ELR (cell line): ENCODE measurements at places on chromosomes 3 and 15.

- DNase-seq = no peak
Observed at GRCh38 chr3:139477710-139478640, 1.7 kb upstream of the RBP2 start.

- DNase-seq = no peak
Observed at GRCh38 chr15:96150254-96150653, 180.2 kb upstream of the NR2F2 start.

DNA sequence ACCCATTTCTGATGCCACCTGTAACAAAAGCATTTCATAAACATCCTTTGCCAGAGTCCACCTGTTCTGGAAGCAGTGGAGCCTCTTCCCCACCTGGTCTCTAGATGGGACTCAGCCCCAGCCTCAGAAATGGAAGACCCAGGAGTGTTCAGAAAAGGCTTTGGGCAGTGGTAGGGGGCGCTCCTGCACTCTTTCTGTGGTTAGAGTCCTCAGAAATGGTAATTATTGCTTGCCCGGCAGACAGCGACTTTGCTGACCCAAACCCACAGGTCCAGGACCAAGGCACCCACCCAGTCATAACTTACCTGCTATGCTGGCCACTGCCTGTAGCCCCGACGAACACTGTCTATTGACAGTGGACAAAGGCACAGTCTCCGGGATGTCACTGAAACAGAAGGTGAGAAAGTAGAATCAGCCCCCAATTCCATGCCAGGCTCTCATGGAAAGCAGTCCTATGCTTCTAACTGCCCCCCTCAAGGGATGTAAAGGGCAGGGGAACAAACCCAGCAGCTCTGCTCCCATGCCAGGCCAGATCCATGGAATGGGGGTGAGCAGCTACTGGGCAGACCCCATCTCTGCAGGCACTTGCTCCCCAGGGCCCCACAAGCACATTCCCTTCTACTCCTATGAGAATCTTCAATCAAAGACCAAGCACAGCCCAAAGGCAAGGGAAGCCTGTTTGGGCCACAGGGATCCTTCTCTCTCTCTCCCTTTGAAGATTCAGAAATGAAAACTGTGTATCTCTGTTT lies 5.1 kb downstream of the ACAA1 start:
- DNase-seq = peak; percentile 58

DNA sequence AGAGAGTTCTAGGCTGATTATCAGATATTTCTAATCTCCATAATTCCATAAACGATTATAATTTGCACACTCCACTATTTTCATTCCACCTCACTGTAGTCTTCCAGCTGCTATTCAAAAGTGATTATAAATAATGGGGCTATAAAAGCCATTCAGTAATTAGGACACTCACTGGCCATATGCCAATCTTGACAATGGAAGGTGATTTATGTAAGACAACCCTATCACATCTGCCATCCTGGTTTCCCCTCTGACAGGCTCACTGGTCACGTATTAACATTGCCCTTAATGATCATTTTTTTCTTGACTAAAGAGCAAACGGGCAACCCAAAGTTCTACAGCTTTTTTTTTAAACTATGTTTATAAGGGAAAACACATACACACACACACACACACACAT lies 402.4 kb downstream of the MAGI1 start:
- no peak for DNase-seq

- no peak for DNase-seq
Observed at GRCh38 chr3:175792245-175792644, 933.1 kb downstream of the NAALADL2 start.

DNA sequence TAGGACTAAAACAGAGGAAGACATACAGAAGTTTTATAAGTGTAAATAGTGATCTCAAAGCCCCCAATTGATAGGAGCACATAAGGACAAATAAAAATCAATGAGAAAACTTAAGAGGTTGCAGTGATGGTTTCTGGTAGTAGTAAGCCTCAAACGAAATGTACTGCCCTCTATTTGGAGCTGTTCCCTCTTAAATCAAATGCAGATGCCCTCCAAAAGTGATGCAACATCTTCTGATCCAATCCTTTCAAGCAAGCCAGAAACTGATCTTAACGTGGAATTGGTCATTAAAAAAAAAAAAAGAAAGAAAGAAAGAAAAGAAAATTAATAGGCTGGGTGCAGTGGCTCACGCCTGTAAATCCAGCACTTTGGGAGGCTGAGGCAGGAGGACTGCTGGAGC lies 259.3 kb downstream of the ZBTB20 start:
- DNase-seq = no peak

DNA sequence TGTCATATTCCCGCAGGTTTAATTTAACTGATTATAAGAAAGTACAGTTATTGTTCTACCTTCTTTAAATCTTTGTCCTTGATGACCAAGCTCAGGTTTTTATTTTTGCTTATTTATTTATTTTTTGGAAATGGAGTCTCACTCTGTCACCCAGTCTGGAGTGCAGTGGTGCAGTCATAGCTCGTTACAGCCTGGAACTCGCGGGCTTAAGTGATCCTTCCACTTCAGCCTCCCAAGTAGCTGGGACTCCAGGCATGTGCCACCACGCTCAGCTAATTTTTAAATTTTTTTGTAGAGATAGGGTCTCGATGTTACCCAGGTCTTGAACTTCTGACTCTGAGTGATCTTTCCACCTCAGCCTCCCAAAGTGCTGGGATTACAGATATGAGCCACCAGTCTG lies 8.9 kb downstream of the USP3 start:
- DNase-seq = no peak

- no peak for DNase-seq
Observed at GRCh38 chr15:68412218-68412617, 19.7 kb downstream of the ITGA11 start.

- DNase-seq = peak; percentile 63
Observed at GRCh38 chr15:87827131-87827530, 429.4 kb downstream of the NTRK3 start.

DNA sequence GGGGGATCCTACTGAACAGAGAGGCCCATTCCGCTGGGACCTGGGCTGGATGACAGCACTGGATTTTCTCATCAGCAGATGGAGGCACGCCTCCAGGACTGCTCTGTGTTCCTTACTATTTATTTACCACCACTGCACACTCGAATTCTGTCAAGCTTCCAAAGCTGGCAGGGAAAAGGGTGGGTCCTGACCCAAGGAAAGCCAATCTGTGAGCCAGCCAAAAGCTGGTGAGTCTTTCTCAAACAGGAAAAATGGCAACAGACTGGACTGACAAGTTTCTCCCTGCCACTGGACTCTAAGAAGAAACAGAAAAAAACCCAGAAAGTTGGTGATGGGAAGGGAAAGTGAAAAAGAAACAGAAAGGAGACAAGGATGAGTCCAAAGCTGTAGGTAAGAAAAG lies 37.8 kb downstream of the CD47 start:
- peak; percentile 0 for DNase-seq

DNA sequence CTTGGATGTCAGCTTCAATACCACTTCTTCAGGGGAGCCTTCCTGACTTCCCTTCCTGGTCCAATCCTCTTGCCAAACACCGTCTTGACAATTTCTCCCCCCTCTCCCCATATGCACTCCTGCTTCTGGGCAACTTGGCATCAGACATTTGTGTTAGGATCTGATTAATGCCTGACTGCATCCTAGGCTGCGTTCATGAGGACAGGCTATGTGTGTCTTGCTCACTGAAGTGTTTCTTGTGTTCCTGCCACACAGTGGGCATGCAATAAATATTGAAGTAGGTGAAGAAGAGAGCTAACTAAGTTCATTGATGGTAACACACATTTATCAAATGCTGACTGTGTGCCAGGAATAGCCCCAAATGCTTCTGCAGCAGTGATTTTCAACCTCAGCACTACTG lies 36.4 kb upstream of the WNT5A start:
- no peak for DNase-seq

DNA sequence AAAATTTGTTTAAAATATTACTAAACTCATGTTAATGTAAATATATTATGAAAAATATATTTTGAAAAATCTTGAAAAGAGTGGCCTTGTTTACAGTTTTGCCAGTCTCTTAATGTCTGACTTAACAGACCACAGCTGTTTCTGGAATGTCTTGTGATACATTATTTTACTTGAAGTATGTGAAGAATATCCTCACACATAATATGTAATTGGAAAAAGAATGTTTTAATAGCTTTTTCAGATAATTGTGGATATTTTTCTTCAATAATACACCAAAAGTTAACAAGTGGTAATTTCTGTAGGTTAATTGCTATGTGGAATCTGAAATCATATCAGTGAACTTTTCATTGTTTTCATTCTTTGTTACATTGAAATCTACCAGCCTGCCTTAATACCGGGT lies 101.3 kb downstream of the UBE2E2 start:
- DNase-seq = no peak

DNA sequence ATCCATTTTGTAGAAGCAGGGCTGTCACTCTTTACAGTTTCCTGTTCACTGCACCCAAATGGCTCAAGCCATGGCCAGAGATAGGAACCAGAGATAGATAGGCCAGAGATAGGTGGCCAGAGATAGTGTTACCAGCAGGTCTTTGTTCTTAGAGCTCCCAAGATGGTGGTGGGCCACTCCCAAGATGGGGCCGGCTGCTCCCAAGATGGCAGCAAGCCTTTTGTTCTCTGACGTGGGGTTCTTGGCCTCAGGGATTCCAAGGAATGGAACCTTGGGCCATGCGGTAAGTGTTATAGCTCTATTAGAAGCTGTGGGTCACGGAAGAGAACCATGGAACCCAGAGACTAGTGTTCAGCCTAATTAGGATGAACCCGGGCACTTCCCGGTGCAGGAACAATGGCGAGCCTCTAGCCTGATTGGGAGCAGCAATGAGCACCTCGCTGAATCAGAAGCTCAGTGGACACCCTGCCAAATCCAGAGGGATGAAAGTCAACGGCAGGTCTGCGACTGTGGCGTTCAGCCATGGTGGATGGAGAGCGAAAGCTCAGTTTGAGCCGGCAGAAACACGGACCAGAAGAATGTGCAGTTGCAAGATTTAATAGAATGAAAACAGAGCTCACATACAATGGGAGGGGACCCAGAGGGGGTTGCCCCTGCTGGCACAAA lies 45.0 kb upstream of the CD96 start:
- no peak for DNase-seq

GRCh38 chr15:42097018-42097417 lies 2.7 kb upstream of the PLA2G4D start:
- DNase-seq = no peak

GRCh38 chr3:109643590-109643989 lies 306.2 kb upstream of the DPPA4 start:
- DNase-seq = peak; percentile 92

GRCh38 chr15:91146728-91147127 lies 46.7 kb downstream of the SV2B start:
- no peak for DNase-seq

- DNase-seq = no peak
Observed at GRCh38 chr15:35151782-35152181, 66.7 kb upstream of the NANOGP8 start.

- no peak for DNase-seq
Observed at GRCh38 chr3:196996454-196997265, 28.0 kb upstream of the PIGZ start.

DNA sequence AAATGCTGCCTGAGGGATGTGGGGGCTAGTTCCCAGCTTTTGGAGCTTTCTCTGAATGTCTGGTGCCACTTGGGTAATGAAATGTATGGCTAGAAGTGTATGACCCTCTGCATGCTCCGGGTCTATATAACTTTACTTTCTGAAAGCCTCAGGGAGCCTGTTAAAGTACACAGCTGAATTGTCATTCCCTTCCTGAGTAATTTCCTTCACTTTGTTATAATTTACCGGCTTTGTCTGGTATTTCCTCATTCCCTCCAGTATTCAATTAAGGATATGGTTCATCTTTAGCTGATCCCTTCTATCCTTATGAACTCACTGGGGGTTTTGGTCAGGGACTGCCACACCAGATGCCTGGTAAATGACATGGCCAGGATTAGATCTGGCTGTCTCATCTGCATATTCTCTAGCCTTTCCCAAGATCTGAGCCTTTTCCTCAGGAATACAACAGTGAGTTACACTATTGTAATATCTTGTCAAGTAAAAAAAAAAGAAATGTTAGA lies 620.3 kb downstream of the ZPLD1 start:
- peak; percentile 18 for DNase-seq

DNA sequence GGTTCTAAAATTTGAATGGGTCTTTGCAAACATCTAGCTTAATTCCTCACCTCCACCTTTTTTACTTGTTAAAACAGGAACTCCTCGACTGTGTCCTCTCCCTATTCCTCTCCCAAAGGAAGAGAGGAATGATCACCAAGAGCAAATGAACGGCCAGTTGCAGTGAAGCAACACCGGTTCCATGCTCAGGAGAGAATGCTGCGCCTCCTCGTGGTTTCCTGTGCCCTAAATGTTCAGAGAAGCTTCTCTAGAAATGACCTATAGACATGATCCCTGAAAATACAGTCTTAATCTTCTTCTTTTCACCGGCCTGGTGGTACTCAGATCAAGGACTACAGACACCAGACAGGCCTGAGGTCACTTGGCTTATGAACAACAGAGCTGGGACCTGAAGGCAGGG lies 65.1 kb upstream of the GUCA1C start:
- DNase-seq = peak; percentile 55

GRCh38 chr15:83320844-83321243 lies 36.4 kb upstream of the BNC1 start:
- DNase-seq = peak; percentile 54

- DNase-seq = no peak
Observed at GRCh38 chr15:92654662-92655061, 913 bp downstream of the FAM174B start.

- DNase-seq = no peak
Observed at GRCh38 chr3:14297784-14298236, 104.6 kb upstream of the SLC6A6 start.

DNA sequence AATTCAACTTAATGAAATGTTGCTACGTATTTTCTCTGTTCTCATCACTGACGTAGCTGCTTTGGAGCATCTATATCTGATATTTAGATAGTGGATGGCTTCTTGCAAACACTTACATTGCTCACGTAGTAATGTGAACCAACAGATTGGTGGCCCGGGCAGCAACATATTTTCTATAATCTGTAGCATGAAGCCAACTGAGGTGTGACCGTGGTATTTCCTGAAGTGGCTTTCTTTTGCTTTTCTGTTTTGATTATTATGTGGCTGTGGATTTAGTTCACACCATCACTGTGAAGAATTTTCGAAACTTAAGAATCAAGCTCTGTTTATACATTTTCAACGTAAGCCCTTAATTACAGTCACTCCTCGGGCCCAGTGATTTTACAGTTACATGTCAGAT lies 288.5 kb downstream of the LPP start:
- DNase-seq = no peak

DNA sequence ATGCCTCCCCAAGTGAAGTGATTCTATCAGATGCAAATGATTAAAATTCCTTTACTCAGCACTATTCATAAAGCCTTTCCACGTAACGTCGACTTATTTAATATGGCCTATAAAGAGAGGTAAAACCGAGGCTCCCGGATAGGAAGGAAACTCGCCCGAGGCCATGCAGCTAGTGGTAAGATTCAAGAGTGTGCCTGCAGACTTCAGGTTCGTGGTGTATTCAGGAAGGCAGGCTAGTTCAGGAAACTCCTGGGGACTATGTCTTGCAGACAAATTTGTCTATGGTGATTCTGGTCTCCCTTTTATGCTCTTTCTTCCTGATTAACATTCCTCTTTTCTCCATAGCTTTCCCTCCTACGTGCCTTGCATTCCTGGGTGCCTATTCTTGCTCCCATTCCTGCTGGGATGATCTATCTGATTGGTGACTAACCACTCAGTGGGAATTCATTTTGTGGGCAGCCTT lies 150.7 kb downstream of the SST start:
- DNase-seq = peak; percentile 52

GRCh38 chr3:127167315-127168043 lies 25.5 kb upstream of the PRR23E start:
- no peak for DNase-seq
